ENCODE measurements at places on chromosomes 6 and 20.
A peak's percentile ranks its signal among the peaks of the same experiment; 100 is the strongest.

- no peak for DNase-seq
Measured at GRCh38 chr6:106460481-106460880, 100.0 kb downstream of the CRYBG1 start.

GRCh38 chr20:40254023-40254772 lies 434.8 kb downstream of the MAFB start:
- DNase-seq, result no peak

GRCh38 chr6:164101859-164102258 lies 687.3 kb downstream of the QKI start:
- DNase-seq, result no peak

GRCh38 chr6:137832110-137832509 lies 34.9 kb upstream of the TNFAIP3 start:
- peak; percentile 60 for DNase-seq

DNA sequence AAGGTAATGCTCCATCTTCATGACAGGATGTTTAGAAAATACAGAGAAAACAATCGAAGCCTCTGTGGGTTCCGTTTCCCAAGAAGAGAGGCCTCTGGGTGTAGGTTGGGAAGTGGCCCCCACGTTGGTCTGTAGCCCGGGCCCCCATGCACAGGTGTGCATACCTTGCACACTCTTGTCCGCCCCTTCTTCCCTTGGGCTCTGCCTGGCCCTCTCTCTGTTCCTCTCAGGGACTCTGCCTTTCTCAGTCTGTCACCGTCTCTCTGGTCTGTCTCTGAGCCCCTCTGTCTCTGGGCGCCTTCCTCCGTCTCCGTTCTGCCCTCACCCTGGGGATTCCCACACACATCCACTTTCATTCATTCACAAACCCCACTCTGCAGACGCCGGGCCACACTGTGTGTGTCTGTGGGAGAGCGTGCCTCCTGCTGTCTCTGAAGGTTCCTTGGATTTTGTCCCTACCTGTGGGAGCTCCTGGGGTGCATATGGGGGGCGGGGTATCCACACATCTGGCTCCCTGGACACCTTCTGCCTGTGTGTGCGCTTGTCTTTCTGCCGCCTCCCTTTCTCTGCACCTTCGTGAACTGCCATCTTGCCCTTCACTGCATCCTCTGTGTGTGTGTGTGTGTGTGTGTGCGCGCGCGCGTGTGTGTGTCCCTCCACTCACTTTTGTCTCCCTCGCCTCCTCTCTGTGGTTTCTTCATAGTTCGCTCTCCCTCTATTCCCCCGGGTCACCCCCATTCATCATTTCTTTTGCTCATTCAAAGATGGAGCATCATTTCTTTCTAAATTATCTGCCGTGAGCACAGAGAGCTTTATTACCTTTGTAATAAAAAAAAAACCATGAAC lies 75.3 kb downstream of the SRC start:
- DNase-seq, result no peak

DNA sequence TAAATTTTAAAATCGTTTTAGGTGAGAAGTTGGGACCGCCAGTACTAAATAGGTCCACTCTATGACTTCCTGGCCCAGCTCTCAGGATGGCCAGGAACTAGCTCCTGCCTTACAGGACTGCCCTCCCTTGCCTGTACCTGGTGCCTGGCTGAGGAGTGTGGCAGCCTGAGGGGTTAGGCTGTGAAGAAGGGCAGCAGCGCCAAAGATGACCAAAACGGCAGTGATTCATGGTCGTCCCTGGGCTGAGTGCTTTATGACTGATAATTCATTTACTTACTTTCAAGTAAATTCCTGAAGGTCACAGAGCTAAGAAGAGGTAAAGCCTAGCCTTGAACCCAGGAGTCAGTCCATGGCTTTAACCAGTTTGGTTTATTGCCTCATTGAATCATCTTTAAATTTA lies 22.1 kb downstream of the STK35 start:
- DNase-seq, result no peak

DNA sequence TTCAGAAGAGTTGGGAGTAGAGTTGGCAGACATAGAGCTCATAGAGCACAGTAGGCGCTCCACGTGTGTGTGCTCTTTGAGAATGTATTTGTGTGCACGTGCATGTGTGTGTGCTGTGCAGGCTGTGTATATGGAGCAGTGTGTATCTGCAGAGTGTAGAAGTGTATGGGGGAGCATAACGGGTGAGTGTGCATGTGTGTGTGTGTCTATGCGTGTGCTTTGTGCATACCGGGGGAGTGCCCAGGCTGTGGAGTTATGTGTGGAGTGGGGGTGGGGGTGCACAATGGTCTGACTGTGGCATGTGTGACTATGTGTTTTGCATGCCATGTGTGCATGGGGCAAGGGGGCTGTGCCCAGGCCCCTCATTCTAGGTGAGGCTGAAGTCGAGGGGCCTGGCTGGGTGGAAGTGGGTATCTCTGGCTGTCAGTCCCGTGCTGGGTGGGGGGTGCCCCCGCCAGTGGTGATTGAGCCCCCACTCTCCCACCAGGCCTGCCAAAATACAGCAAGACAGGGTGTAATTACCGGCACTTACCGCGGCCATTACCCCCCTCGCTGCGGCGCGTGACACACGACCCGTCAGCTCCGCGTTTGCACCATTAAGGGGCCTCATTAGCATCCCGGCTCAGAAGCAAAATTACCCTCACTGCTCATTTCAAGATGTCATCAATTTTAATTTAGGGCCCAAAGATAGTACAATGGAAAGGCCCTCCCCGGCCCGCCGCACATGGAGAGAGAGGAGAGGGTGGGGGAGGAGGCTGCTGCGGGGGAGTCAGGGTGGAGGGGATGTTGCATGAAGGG lies 39.1 kb downstream of the MDFI start:
- DNase-seq, result no peak

- DNase-seq, result no peak
Measured at GRCh38 chr20:19786311-19786710, 28.3 kb downstream of the RIN2 start.

DNA sequence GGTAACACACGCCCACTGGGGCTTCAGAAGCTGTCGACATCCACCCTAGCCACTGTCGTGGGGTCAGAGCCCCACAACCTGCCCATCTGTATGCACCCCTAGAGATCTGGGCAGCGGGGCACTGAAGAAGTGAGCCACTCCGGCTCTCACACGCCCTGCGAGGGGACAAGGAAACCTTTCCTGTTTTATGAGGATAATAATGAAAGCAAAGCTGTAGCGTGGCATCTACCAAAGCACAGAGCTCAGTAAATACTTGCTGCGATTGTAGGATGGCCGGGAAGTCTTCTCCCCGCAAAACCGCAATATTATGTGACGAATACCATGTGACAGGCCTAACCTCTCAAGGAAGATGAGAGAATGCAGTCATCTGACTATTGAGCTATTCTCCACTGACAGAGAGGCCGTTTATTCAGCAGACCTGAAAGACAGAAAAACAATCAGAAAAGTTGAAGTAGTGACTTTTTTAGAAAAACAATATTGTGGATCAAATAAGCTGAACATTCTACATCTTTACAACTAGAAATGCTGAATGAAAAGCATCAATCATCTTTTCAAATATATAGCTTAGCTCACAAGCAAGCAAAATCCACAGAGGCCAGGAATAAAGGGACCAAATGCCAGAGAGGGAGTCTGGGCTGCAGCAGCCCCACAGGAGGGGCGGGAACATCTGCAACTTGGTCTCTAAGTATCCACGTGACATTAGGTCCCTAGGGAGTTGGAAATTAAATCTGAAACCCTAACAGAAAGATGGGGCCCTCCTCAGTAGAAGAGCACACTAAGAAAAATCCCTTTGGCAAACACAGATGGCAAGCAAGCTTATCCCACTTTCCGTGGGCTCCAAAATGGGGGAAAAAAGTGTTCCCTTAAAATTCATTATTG lies 207.8 kb downstream of the TTLL2 start:
- DNase-seq, result no peak

GRCh38 chr6:45450831-45451230 lies 73.1 kb upstream of the SUPT3H start:
- DNase-seq, result no peak

DNA sequence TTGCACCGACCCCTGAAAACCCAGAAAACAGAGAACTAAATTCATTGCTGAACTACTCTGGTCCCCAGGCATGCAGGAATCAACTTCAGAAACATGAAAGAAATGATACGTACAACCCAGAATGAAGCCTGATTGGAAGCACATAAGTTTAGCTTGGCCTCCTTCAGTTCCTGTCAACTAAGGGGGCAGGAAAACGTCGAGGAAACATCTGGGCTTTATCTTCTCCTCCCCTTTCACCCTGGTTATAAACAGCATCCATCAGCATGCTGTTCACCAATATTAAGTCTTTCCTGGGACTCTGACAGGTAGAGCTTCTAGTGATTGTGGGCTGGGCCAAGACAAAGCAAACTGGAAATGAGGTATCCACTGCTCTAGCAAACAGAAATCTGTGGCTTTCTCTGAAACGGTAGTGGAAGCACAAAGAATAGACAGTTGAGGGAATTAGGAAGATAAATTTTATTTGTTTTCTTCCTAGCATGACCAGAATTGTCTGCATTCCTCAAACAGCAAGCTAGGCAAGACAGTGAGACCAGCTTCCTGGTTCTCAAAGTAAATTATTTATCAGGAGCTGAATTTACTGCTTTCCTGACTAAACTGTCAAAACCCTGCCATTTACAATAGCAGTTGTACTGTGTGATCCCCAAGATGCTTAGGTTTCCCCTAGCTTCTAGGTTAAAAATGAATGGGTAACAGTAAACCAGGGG lies 134.4 kb downstream of the PTPRT start:
- DNase-seq, result no peak

DNA sequence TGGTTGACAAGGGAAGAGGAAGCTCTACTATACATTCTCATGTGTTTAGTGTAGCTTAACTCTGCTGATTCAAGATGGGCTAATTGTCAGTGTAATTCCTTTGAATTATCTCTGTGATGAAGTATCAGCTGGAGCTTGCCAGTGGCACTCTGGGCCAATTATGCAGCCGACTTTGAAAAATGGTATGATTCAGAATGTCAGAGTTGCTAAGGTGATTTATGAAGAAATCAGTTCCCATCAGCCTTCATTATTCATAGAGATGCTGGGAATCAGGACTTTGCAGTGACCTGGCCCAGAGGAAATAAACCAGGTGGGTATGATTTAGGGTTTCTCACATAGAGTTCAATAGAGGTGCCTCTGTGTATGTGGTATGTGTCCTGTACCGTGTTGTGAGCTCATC lies 33.4 kb downstream of the KCNS1 start:
- no peak for DNase-seq

DNA sequence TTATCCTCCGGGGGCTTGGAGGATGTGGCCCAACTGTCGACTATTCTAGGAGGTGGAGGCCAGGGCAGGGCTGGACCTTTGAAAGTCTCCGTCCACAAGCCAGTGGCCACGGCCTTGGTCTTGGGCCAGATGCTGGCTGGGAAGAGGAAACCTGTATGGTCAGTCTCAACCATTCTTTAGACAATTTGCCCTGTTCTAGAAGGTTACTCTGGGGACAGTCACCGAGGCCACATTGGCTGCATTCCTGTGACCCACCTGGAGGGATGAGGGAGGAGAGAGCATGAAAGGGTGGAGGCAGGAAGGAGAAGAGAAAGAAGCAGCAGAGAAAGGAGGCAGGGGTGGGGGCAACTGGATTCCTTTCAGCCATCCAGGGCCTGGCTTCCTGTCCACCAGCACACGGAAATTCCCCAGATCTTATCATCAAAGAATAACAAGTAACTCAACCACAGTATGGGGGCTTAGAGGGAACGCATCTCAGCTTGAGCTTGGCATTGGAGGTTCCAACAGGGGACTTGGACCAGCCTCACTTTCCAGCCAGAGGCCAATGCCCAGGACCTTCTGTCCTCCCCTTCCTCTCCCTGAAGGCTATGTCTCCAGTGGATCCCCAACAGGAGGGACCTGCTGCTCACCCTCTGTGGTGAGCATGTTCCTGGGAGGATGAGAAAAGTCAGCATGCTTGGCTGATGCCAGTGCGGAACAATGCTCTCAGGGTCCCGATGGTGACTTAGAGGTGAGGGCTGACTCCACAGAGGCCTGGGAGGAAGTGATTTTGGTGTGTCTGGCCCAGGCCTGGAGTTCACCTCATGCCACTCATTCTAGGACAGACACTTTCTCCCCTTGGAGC lies 30.4 kb downstream of the TGM2 start:
- peak; percentile 79 for DNase-seq

- DNase-seq, result peak; percentile 70
Measured at GRCh38 chr20:59515013-59515905, 89.1 kb upstream of the PHACTR3 start.

DNA sequence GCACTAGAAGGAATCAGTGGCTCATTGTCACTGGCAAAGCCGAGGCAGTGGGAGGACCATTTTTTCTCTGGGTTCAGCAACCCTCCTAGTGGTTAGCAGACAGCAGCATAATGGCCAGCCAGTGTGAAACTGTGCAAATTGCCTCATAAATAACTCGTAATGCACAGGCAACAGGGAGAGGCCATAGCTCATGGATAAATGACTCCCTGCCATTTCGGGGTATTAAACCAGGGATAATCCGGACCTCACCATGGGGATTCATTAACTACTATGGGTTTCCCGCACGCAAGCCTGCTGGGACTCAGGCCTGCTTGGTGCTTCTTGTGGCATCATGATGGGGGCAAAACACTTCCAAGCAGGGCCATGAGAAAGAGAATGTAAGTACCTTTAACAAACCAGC lies 158.2 kb upstream of the CHD6 start:
- no peak for DNase-seq

- no peak for DNase-seq
Measured at GRCh38 chr6:14396392-14396791, 278.8 kb downstream of the CD83 start.

GRCh38 chr20:35772563-35773058 lies 796 bp downstream of the PHF20 start:
- no peak for DNase-seq

GRCh38 chr6:157954150-157955117 lies 27.2 kb upstream of the SYNJ2 start:
- DNase-seq, result peak; percentile 41

DNA sequence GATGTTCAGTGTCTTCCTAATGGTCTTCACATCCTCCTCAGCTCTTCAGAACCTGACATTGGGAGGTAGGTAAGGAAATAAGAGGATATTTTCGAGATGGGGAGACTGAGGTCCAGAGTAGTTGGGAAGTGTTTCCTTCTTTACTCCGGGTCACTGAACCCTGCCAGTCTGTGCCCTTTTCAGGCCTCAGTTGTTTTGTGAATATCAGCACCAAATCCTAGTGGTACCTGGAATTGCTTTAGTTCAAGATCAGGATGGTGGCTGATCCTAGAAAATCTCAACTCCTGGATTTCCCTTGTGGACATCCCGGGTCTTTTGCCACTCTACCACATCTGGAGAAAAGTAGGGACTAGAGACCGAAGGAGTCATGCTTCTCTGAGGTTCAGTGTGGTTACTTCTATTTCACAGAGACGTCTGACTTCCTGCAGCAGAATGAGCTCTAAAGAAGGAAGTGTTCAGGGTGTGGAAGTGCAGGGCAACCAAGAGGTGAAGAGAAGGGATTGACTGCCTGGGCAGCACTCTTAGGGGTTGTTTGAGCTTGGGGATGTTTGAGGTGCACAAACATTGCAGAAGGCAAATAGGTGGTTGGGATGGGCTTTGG lies 995 bp downstream of the STK4 start:
- DNase-seq, result peak; percentile 11

Measured in hepatic stellate cell (primary cell).